ENCODE measurements at places on chromosomes 3 and 15.
A peak's percentile ranks its signal among the peaks of the same experiment; 100 is the strongest.

DNA sequence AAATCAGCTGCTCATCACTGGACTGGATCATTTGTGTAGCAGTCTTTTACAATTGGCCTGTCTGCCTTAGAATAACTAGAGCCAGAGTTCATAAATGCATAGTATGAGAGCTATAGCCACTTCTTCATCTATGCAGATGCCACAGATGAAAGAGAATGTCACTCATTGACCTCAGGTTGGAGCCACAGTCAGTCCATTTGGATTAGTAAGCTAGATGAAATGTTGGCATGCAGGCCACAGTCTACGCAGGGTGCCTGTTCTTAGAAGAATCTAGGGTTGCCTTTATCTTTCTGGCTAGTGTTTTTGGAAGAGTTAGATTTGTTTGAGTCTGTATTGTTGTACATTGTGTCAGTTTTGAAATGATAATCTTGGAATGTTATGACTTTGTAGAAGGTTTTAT, 25.4 kb upstream of the EDEM1 start:
- no peak for DNase-seq

DNA sequence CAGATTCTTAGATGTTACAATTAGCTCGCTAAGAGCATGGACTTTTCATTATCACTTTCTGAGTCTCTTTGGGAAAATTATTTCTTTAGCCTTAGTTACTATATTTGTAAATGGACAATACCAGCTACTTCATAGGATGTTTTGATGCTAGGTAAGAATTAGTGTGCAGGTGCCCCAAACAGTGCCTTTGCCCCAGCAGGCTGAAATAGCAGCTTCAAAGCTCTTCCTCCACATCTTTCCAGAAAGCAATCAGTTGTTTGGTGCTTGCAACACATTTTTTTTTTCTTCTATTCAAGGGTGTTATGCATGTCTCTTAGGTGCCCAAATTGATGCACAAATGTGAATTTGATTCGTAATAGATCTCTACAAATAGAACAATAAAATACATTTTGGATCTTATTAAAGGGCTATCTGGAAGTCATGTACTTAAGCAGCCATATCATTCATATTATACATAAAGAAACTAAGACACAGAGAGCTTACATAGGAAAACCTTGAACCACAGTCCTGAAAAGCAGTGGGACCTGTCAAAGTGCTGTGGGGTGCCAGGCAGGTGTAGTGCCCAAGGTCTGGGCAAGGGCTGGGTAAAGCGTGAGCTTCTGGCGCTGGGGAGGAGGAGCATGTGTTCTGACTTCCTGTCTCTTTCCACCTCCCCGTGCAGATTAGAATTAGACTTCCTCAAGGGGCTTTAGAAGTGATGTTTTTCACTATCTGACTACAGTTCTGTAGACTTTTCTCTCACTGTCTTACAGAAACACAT, 62.9 kb downstream of the FNDC3B start:
- no peak for DNase-seq

- no peak for DNase-seq
Measured at GRCh38 chr15:69719527-69720240, 267.1 kb downstream of the RPLP1 start.

DNA sequence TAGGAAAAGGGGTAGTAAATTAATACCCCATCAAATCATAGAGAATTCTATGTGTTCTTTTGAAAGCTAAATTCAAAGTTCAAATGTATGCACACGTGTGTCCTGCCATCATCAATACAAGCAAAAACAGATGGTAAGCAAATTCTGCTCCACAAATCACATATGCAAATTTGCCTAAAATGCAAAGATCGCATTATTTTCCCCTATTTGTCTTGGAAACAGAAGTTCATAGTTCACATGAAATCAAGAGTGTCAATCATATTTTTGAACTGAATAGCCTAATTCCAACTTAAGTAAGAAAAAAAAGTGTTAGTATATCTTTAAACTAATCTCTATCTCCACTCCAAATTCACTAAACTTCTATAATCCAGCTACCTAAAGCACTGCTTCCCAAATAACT, 8.5 kb downstream of the ADAM10 start:
- no peak for DNase-seq

DNA sequence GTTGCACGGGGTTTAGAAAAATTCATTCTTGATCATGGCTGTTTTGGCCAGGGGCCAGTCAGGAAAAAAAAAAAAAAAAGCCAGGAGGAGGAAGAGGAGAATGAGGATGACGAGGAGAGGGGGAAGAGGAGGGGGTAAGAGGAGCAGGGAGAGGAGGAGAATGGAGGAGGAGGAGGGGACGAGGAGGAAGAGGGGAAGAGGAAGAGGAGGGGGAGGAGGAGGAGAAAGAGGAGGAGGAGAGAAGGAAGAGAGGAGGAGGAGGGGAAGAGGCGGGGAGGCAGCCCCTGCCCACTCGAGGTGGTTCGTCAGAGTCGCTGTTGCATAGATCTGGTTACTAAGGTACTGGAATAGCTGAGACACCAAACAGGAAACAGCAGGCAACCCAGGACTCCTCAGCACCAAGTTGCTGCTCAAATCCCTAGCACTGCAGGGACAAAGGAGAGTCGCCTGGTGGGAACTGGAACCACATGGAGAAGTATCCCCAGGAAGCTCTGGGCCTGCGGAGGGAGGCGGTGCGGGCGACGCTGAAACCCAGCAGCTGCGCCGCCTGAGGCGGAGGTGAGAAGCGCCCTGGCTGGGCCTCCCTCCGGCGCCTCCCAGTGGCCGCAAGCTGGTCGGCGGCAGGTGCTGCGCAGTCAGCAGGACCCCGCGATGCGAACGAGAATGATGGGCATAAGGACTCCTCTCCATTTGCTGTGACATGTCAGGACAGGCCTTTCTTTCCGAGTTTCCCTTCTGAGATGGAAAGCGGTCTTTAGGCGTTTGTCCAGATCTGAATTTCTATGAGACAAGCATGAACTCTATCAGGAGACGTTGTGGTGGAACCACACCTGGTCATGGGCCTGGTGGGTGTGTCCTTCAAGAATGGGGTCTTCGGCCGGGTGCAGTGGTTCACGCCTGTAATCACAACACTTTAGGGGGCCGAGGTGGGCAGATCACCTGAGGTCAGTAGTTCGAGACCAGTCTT, 17.5 kb downstream of the FAM240A start:
- DNase-seq, result peak; percentile 57

GRCh38 chr15:50064673-50065072, 54.4 kb downstream of the ATP8B4 start:
- no peak for DNase-seq

GRCh38 chr15:70023769-70024491, 73.8 kb downstream of the TLE3 start:
- DNase-seq, result no peak

GRCh38 chr3:52268036-52268435, 10.4 kb downstream of the WDR82 start:
- DNase-seq, result no peak

DNA sequence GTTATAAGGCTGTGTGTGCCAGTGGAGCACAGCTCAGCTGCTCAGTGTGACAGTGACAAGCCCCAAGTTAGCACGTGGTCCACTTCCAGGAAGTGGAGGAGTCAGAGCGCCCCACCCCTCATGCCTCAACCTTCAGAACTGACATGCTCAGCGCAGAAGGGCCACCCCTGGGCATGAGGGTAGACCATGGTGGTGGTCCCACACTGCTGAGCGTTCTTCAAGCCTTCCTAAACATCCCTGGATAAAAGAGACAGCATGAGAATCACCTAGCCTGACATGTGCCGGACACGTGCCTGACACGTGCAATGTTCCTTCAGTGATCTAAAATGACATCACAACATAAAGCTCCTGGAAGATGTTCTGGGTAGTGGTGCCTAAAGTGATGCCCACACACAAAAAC, 16.8 kb downstream of the ATP10A start:
- no peak for DNase-seq

GRCh38 chr15:91871837-91872236, 18.3 kb downstream of the SLCO3A1 start:
- DNase-seq, result no peak

DNA sequence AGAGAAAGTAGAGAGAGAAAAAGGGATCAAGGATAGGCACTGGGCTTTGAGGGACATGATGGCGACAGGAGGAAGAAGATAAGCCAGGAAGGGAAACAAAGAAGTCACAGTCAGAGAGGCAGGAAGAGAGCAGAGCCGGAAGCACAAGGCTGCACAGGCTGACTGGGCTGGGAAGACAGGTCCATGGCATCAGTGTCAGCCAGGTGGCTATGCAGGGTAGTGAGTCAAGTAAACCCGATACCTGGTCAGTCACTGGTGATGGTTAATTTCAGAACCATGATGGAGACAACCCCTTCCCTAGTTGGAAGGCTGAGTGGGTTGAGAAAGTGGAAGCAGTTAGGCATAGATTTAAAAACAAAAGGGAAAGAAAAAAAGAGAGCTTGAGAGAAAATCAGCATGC, 203.8 kb downstream of the EPHB1 start:
- DNase-seq, result no peak

- DNase-seq, result no peak
Measured at GRCh38 chr3:72082186-72082715, 297.3 kb upstream of the PROK2 start.

GRCh38 chr3:134373271-134374104, 759 bp downstream of the AMOTL2 start:
- peak; percentile 87 for DNase-seq

GRCh38 chr3:138124188-138124587, 8.0 kb downstream of the A4GNT start:
- DNase-seq, result no peak

GRCh38 chr3:54014067-54014466, 108.3 kb upstream of the CACNA2D3 start:
- DNase-seq, result no peak

DNA sequence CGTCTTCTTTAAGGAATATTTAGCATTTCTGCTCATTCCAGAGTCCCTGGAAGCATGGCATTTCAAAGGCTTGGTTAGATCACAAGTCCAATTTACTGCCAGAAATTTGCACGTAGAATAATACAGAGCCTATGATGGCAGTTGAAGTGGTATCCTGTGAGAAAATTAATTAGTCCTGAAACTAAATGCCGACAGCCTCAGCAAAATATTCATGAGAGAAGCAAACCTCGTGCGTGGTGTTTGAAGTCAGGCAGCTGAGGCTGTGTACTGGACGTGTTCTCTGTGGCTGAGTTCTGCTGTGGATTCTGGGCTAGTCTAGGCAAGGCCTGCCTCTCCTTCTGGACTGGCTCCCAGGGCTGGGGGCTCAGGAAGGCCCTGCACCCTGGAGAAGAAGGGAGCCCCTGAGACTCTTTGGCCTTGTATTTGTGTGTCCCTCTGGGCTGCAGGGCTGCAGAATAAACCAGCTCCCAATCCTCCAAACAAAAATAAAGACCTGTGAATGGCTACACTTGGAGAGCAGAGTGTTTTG, 106.6 kb downstream of the APBA2 start:
- DNase-seq, result no peak

DNA sequence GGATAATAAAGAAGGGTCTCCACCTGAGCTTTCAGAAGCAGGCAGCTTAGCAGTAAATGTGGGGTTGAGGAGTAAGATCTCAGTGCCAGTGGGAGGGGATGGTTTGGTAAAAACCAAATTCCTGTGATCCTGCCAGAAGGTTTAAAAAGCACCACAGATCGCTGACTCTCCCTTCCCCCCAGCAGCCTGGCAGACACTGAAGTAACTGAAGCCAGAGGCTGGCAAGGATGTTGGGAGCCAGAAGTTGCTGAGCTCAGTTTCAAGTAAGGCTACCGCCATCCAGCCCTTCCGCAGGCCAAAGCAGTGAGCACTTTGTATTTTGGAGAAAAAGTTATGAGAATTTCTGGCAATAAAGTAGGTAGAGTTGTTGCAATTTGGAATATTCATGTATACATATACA, 246.4 kb downstream of the ZNF621 start:
- DNase-seq, result no peak

GRCh38 chr3:149658744-149659497, 1.1 kb upstream of the WWTR1 start:
- DNase-seq, result no peak

DNA sequence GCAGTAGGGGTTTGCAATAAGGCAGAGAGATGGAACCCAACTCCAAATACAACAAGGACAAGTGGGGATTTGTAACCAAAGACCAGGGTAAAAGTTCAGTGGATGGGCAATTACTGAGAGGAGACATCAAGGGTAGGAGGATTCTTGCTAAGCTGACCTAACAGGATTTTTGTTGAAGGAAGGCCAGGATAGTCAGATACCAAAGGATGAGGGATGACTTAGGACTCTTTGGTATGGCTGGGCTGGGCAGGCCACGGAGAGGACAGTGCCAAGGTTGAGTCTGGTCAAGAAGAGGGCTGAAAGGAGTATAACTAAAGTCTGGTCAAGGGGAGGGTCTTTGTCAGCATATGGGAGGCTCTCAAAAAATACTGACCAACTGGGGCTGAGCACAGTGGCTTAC, 85.3 kb upstream of the UBE2E2 start:
- DNase-seq, result no peak

DNA sequence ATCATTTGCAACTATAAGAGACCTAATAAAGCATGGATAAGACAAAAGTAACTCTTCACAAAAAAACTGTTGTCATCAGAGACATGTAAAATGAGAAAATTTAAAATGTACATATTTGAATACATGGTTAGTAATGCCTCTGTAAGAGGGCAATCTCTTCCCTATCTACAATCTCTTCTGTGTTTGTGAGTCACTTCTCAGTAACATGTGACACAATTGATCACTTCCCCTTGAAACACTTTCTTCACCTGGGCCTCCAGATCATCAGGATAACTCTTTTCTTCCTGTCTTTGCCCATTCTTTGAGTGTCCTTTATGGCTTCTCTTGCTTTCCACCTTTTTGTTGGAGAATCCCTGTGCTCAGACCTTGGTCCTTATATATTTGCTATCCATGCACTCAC, 50.4 kb downstream of the TFDP2 start:
- no peak for DNase-seq

GRCh38 chr3:89966877-89967665, 859.6 kb downstream of the EPHA3 start:
- DNase-seq, result no peak

- DNase-seq, result no peak
Measured at GRCh38 chr3:182323898-182324297, 469.4 kb upstream of the ATP11B start.

- no peak for DNase-seq
Measured at GRCh38 chr3:13332740-13333139, 87.4 kb downstream of the NUP210 start.

All from occipital lobe (tissue), 3 donors.